ENCODE measurements at places on chromosomes 7 and 10.

GRCh38 chr7:30445770-30446169 lies 32.8 kb downstream of the NOD1 start:
- H3K4me3 ChIP-seq = no peak overlapping the region
- no peak overlapping the region for H3K27ac ChIP-seq
- H3K36me3 ChIP-seq = no peaks in the 10 kb centered on the region
- no peaks in the 10 kb centered on the region for H3K4me1 ChIP-seq
- DNase-seq = no peak
- no peaks in the 10 kb centered on the region for H3K27me3 ChIP-seq

- no peak for DNase-seq
- H3K4me3 ChIP-seq = no peak overlapping the region
- no peaks in the 10 kb centered on the region for H3K27me3 ChIP-seq
- H3K4me1 ChIP-seq = no peaks in the 10 kb centered on the region
These were observed 154.7 kb downstream of the RNLS start for GRCh38 chr10:88428442-88428841.

GRCh38 chr7:103446049-103446520 lies at the start of gene SLC26A5:
TSS of gene SLC26A5 (minus strand) at chr7:103446207. CDS start at chr7:103421514, 24,693 bp downstream.
- H3K27me3 ChIP-seq = peaks cover 62% of the 10 kb centered on the region
- DNase-seq = peak; percentile 89
- H3K4me3 ChIP-seq = peak within 1 kb of the TSS; percentile 77

- no peak overlapping the region for H3K27ac ChIP-seq
- no peaks in the 10 kb centered on the region for H3K27me3 ChIP-seq
- DNase-seq = no peak
- H3K4me3 ChIP-seq = no peak overlapping the region
- H3K4me1 ChIP-seq = no peaks in the 10 kb centered on the region
These were observed 112.6 kb downstream of the PRKAG2 start for GRCh38 chr7:151764056-151764920.

- DNase-seq = no peak
- H3K4me1 ChIP-seq = peaks cover 9% of the 10 kb centered on the region
- H3K4me3 ChIP-seq = no peak overlapping the region
- no peaks in the 10 kb centered on the region for H3K27me3 ChIP-seq
These were observed 646.2 kb downstream of the IPMK start for GRCh38 chr10:57621466-57621865.

DNA sequence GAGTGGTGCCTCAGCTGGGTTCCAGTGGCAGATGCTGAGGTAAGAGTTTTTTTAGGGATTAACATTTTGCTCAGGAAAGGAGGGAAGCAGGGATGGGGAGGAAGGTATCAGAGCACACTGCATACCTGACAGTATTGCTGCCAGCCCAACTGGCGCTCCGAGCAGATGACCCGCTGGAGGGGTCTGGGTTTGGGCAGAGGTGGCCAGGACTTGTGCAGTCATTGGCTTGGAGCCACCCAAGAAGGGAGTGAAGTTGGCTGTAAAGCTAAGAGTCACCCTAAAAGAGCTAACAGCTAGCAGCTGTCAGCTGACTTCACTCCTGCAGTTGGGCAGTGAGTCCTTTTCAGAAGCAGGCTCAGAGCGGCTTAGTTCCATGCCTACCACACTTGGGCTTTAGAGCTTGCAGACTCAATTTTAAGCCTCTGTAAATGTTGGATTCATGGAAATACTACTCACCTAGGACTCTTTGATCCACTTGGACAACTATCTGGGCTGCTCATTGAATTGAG lies 5.8 kb upstream of the ARHGAP22 start:
- no peaks in the 10 kb centered on the region for H3K4me1 ChIP-seq
- no peaks in the 10 kb centered on the region for H3K27me3 ChIP-seq
- DNase-seq = no peak
- H3K27ac ChIP-seq = no peak overlapping the region
- H3K36me3 ChIP-seq = no peaks in the 10 kb centered on the region
